Stimulated activated CD8-positive, alpha-beta memory T cell treated with anti-CD3 and anti-CD28 coated beads, Interleukin-4, amount 100 ng/mL, for 4 hours (primary cell): ENCODE measurements at places on chromosomes 4 and X.

- DNase-seq: no peak
These were observed 381.4 kb downstream of the BCOR start for GRCh38 chrX:39716401-39716800.

DNA sequence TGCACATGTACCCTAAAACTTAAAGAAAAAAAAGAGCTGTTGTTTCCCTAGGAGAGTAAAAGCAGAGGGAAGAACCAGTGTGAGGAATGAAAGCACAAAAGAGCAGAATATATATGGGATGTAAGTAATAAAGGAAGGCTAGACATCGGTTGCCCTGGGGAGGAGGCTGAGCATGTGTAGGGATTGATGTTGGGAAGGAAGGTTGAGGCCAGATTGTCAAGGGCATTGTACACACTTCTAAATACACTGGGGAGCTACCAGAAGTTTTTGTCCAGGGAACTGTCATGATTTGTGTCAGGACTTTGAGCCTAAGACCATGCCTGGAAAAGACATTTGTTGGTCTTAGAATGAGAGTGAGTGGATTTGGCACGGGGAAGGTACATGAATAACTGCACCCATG, 467.1 kb downstream of the GPAT3 start:
- no peak for DNase-seq

DNA sequence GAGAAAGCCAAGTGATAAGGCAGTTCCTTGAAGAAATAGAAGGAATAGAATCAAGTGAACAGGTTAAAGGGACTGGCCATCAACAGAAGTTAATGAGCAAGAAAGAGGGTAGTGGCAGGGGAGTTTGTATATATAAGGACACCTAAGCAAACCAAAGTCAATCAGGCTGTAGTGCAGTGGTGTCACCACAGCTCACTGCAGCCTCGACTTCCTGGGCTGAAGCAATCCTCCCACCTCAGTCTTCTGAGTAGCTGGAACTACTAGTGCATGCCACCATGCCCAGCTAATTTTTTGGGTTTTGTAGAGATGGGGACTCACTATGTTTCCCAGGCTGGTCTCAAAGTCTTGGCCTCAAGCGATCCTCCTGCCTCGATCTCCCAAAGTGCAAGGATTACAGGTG, 15.9 kb downstream of the ACOT9 start:
- no peak for DNase-seq

- DNase-seq: no peak
These were observed 115.8 kb upstream of the BMPR1B start for GRCh38 chr4:94641702-94642560.

DNA sequence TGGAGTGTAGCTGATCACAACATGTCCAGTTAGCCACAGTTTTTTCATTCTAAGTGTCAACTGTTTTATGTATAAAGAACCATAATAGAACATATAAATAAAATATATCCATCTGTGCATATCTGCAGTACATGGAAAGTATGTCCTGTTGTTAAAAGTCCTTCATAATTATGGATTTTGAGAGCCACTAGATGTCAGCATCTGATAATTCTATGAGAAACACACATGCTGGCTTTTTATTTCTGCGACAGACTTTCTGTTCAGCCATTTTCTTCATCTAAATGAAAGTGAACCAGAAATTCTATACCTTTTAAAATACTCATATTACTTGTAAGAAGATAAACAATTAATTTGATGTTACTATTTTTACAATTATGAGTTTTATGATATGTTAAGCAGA, 251.5 kb downstream of the GPM6A start:
- DNase-seq: no peak

GRCh38 chr4:140943486-140944198, 187.5 kb upstream of the TBC1D9 start:
- DNase-seq: no peak

GRCh38 chr4:168522356-168522755, 25.5 kb downstream of the PALLD start:
- DNase-seq: no peak

- no peak for DNase-seq
These were observed 150.0 kb downstream of the SPRY1 start for GRCh38 chr4:123546573-123547060.

- no peak for DNase-seq
These were observed 723.1 kb downstream of the ADGRL3 start for GRCh38 chr4:61923179-61923578.

- no peak for DNase-seq
These were observed 103.1 kb upstream of the TEX13D start for GRCh38 chrX:124229374-124229773.

DNA sequence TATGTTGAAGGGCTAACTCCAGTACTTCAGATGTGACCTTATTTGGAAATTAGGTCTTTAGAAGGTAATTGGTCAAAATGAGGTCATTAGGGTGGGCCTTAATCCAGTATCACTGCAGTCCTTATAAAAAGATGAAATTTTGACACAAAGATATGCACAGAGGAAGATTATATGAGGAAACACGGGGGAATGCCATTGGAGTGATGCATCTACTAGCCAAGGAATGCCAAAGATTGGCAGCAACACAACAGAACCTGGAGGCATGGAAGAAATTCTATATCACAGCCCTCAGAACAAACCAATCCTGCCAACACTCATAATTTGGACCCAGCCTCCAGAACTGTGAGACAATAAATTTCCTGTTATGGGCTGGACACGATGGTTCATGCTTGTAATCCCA, 17.6 kb downstream of the TRIM61 start:
- no peak for DNase-seq

DNA sequence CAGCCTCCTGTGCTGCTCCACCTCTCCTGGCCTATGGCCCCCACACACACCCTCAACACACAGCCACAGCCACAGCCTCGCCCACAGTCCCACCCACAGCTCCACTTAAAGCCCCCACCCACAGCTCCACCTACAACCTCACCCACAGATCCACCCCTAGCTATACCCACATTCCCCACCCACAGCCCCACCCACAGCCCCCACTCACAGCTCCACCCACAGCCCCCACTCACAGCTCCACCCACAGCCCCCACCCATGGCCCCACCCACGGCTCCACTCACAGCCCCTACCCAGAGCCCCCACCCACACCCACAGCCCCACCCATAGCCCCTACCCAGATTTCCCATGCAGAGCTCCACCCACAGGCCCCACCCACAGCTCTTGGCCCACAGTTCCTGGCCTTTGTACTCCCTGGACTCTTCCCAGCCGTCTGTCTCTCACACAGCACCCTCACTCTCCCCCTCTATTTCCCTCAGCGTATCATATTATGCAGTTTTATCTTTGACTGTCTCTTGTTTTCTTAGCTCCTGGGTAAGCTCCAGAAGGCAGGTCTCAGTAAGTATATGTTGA, 322.5 kb downstream of the EVC2 start:
- DNase-seq: no peak

DNA sequence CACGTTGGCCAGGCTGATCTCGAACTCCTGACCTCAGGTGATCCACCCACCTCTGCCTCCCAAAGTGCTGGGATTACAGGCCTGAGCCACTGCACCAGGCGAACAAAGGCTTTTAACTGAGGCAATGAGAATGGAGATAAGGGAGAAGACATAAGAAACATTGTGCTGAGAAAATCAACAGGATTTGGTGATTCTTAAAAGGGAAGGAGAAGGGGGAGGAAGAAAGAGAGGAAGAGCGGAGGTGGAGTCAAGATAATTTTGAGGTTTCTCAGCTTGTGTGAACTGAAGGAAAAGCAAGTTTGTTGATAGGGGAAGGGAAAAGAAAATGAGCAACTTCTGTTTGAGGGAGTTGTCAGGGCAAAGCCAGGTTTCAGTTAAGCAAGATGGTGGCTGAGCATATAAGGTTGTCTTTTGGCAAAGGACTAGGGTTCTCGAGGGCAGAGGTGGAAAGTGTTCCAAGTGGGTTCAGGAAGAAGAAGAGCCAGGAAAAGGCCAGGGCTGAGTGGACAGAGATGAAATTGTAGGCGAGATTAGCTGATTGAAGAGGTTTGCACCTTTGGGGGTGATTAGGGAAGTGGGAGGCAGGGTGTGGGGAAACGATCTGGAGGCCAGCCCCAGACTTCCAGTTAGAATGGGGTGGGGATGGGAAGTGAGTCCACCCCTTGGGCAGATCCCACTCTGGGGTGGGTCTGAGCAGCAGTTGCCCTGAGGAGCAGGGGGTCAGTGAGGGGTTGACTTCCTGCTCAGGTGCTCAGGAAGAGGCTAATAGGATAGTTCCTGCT, 7.8 kb downstream of the DOCK11 start:
- DNase-seq: no peak

- DNase-seq: no peak
These were observed 111.6 kb downstream of the BTC start for GRCh38 chr4:74682567-74683359.

- no peak for DNase-seq
These were observed 105.2 kb upstream of the STX18 start for GRCh38 chr4:4647041-4647440.

- DNase-seq: no peak
These were observed 513 bp downstream of the NHSL2 start for GRCh38 chrX:71910986-71911730.

DNA sequence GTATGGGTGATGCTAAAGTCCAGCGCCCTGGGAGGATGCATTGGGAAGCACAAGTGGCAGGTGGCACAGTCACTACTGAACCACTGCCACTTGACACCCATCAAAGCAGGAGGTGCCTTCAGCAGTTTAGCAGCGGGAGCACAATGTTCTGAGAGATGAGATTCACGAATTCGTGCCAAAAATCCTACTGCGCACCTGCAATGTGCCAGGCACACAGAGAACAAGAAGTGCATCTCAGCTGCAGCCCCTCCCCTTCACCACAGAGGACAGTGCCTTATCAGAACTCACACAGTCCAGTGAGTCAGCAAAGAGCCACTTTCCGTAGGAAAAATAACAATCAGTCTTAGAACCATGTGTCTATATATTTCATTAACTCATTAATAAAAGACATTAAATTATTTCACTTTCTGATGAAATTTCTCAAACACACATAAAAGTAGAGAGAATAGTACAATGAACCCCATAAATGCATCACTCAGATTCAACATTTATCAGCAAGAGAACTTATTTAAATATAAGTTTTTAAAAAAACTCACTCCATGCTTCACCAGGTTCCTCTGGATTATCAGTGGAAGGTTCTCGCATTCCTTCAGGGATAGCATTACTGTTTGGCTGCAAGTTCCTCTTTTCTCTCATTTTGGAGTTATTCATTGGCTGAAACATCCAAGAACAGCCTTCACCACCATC, 47.0 kb downstream of the BEND2 start:
- no peak for DNase-seq

- DNase-seq: no peak
These were observed 1.1 kb downstream of the FHL1 start for GRCh38 chrX:136148391-136148790.

DNA sequence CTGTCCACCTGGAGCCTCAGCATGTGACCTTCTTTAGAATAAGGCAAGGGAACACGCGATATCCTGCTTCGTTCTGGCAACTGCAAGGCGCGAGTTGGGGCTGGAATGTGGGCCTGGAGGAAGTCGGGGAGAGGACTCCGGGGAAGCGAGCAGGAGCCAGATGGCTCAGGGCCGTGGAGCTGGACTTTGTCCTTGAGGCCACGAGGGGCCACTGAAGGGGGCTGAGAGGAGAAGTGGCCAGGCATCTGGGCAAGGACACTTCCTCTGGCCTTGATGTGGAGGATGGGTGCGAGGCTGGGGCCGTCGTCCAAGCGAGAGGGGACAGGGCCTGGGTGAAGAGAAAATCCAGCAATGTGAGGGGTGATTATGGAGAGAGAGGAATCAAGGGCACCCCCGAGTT, 12.2 kb upstream of the DUSP9 start:
- no peak for DNase-seq

DNA sequence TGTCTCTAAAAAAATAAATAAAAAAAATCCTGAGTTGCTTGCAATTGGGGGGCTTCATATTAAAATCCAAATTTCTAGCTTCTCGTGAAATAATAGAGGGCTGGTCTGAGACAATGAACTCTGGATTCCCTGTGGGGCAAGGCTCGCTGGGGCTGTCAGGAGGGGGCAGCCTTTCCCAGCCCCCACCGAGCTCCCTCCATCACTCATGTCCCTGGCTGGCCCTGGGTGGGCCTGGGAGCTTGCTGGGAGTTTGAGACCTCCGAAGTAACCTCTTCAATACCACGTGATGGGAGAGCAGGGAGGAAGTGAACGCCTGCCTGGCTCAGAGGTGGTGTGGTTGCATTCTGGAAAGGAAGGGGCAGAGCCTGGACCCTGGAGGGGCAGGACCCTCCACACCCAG, 54.0 kb upstream of the AFAP1 start:
- DNase-seq: no peak

GRCh38 chr4:149972407-149972806, 105.8 kb upstream of the DCLK2 start:
- DNase-seq: no peak

DNA sequence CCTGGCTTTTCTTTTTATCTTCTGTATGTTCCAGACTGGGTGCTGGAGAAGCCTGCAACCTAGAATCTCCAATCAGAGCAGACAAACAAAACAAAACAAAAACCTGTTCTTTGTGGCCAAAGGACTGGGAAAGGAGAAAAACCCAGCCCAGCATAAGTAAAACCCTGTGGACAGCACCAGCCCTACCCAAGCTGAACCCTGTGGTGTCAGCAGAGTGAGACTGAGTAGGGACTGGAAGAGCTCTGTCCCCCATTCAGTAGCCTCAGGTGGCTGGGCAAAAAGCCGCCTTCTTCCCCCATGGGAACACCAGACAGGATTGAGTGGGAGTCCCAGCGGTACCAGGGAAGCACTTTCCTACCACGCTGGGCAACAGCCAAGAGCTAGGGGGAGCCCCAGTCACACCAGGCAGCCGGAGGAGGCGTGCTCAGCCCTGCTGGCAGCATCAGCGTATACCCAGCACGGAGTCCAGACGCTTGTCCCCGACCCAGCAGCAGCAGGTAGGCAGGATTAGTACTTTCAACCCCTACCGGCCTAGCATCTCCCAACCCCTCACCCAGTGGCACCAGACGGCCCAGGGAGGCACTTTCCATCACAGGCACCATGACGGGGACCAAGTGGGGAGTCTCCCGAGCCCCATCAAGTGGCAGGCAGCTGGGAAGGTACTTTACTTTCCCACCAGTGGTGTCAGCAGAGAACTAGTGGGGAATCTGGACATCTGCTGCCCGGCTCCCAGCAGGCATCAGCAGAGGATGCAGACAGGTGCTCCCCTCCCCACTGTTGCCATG, 8.6 kb upstream of the JADE3 start:
- no peak for DNase-seq

GRCh38 chr4:114601304-114602052, 2.9 kb downstream of the UGT8 start:
- DNase-seq: no peak

GRCh38 chrX:31245714-31246113, 173.9 kb upstream of the FTHL17 start:
- no peak for DNase-seq

DNA sequence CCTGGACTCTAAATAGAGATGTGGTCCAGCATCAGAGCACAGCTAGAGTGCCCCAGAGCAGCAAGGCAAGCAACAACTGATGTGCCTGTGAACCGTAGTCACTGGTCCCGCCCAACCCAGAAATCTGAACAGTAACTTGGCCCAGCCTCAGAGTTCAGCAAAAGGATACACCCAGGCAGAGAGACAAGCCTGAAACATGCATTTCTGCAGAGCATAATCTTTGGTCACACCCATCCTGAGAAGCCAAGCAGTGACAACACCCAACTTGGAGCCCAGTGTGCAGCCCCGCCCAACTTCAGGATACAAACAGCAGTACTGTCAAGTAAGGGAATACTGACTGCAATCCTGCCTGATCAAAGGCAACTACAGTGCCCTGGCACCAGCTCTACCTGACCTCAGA, 78.9 kb downstream of the CCDC160 start:
- DNase-seq: no peak

GRCh38 chr4:16289897-16290554, 63.8 kb upstream of the TAPT1 start:
- no peak for DNase-seq

- no peak for DNase-seq
These were observed 23.3 kb upstream of the EOLA2 start for GRCh38 chrX:149961572-149961971.

- DNase-seq: no peak
These were observed 43.9 kb upstream of the SFRP2 start for GRCh38 chr4:153832720-153833287.
